ENCODE measurements at places on chromosomes 13 and 19. TPM values are rescaled to one million over a fixed set of nuclear protein-coding genes. Genes with fewer than 3 reads are reported as not detected.

Gene NOVA2
- total RNA-seq, result under 0.01 TPM

Gene CHAF1A
- total RNA-seq, result 3.9 TPM

Gene IGFL4
- total RNA-seq, result not detected

Gene ZDHHC20
- 154 TPM for total RNA-seq

Gene ZNF439
- 14.1 TPM for total RNA-seq

Gene PGLYRP1
- not detected for total RNA-seq
